Stimulated activated CD4-positive, alpha-beta T cell treated with anti-CD3 and anti-CD28 coated beads, Interleukin-2, amount 100 ng/mL, for 4 hours (primary cell): ENCODE measurements at places on chromosomes 1 and 21.
A peak's percentile ranks its signal among the peaks of the same experiment; 100 is the strongest.

DNA sequence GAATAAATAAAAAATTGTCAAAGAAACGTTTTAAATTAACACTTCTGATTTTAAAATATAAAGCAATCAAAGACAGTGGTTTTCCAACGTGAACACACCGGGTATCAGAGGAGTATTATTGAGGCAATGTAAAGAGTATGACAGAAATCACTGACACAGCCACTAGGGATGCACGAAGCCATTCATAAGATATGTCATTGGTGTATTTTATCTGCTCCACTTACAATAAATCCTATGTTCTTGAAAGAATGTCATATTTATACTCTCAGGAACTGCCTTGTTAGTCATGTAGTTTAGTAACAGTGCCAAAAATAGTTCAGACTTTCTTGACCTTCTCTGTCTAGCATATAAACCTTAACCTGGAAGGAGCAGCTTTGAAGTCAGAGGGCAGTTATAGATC lies 835.0 kb upstream of the NCAM2 start:
- DNase-seq = no peak

- DNase-seq = no peak
Measured at GRCh38 chr1:70288166-70288565, 66.4 kb downstream of the ANKRD13C start.

DNA sequence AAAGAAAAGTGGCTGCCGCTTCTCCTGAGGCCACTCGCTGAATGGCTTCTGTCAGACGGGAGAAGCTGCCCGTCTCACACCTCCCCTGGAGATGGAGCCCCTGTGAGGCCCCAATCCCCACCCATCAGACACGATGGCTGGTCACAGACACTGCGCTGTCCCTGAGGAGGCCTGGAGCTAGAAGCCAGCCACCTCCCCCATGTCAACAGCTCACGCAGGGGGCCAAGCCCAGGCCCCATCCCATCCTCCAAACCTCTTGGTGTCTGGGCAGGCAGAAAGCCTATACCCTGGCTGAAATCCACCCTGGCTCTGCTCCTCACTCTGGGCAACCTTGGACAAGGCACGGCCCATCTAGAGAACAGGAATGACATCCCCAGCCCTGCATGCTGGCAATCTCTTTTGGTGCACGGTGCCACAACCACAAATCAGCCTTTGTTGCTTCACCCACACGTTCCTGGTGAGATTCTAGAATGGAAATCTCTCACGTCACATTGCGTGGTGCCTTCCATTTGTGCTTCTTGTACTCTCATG lies 273.9 kb upstream of the VAMP3 start:
- no peak for DNase-seq

- DNase-seq = no peak
Measured at GRCh38 chr1:231724876-231725647, 98.5 kb downstream of the DISC1 start.

GRCh38 chr1:171217658-171218443 lies 30.4 kb upstream of the FMO1 start:
- DNase-seq = no peak

- DNase-seq = no peak
Measured at GRCh38 chr1:4693891-4694290, 39.5 kb downstream of the AJAP1 start.

DNA sequence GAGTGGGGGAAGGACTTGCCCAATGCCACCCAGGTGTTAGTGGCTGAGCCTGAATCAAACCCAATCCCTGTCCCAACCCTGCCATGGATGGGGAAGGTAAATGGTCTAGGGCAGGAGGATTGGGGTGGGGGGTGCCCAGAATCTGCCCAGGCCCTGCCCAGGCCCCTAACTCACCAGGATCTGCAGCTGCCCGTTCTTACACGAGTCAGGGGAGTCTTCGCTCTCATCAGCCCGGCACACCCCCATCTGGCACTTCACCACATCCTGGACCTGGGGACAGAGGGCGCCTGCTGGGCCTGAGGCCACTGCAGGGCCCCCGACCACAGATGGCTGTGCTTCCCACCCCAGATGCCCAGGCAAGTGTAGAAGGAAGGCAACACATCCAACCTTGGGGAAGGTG lies 28.5 kb upstream of the COL16A1 start:
- DNase-seq = no peak

DNA sequence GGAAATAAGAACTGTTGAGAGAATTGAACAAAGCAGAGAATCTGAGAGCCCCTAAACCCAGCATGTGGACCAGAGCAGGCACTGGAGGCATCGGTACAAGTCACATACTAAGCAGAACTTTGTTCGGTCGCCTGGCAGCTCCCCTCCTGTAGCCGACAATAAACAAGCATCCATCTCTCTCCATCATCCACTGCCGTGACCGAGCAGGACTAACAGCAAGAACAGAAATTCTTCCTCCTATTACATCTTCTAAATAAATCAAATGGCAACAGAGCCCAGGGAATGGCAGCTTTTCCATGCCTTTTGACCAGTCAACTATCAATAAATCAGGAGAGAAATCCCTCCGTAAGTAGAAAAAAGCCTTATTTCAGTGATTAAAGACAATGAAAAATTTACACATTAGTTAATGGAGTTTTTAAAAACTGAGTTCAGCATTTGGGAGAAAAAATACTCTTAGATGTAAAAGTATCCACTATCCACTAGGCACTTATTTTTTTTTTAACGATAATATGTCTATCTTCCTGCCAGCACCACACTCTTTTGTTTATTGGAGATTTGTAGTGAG lies 36.5 kb downstream of the PTPN14 start:
- DNase-seq = no peak

DNA sequence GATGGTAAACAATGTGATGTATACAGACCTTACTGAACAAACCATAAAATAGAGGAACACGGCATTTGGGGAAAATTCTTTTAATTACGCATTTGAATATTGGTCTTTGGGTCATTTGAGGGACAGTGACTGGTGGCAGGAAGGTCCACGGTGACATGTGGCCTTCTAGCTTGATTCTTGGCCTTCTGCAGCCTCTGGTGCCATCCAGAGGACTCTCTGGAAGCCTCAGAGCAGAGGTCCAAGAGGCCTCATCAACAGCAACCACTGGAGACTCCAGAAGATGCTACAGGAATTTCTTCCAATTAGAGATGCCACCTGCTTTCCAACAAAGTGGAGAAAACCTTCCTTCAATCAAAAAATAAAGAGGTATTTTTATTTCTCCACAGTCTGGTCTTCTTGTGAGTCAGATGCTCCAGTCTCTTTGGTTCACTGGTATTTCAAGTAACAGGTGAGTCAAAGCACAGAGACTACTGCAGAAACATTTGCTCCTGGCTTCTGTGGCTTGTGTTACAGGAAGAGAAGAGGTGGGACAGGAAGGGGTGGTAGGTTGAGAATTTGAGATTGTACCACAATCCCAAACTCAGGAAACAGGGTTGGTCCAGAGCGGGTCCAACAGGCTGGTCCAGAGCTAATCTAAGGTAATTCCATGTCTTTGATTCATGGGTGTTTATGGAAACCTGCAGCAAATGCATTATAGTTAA lies 2.7 kb upstream of the F5 start:
- peak; percentile 24 for DNase-seq

DNA sequence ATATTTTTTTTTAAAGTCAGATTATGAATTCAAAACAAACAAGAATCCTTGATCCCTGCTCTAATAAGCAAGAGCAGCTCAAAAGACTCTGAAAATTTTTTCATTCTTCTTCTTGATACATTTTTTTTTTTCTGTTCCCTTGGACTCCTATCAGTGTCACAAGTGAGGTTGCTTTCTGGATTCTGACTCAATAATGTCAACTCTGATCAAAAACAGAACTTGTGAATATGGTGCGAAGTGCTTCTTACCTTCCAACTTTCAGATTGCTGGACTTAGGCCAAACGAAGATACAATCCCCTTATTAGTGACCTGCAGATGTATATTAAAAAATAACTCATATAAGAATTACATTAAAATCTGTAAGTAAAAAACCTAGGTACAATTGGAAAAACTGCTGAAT lies 136.1 kb downstream of the GPATCH2 start:
- DNase-seq = no peak

- DNase-seq = no peak
Measured at GRCh38 chr1:147579532-147579931, 38.2 kb downstream of the BCL9 start.

DNA sequence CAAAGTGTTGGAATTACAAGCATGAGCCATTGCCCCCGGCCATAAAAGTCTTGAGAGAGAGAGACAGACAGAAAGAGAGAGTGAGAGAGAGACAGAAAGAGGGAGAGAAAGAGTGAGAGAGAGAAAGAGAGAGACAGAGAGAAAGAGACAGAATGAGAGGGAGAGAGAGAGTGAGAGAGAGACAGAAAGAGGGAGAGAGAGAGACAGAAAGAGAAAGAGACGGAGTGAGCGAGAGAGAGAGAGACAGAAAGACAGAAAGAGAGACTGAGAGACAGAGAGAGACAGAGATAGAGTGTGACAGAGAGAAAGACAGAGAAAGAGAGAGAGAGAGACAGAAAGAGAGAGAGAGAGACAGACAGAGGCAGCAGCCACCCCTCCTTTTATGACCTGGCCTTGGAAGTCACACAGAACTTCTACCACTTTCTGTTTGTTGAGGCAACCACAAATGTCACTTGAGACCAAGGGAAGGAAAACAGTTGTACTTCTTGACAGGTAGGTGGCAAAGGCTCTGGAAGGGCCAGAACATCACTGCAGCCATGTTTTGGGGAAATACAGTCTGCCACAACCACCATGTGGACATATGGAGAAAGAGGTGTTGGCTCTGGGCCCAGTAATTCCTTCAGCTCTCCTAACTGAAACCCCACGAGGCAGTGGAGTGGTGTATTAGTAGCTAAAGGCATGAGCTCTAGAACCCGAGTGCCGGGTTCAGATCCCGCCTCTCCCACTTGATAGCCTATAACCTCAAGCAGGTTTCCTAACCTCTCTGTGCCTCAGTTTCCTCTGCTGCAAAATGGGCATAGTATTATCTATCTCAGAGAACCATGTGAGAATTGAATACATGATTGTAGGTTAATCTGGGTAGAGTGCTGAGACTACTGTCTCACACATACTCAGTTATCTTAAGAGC lies 50.6 kb downstream of the TNFRSF8 start:
- no peak for DNase-seq

- DNase-seq = no peak
Measured at GRCh38 chr1:24705260-24706073, 39.8 kb upstream of the CLIC4 start.

GRCh38 chr1:212635141-212635631 lies 26.6 kb downstream of the ATF3 start:
- DNase-seq = no peak

DNA sequence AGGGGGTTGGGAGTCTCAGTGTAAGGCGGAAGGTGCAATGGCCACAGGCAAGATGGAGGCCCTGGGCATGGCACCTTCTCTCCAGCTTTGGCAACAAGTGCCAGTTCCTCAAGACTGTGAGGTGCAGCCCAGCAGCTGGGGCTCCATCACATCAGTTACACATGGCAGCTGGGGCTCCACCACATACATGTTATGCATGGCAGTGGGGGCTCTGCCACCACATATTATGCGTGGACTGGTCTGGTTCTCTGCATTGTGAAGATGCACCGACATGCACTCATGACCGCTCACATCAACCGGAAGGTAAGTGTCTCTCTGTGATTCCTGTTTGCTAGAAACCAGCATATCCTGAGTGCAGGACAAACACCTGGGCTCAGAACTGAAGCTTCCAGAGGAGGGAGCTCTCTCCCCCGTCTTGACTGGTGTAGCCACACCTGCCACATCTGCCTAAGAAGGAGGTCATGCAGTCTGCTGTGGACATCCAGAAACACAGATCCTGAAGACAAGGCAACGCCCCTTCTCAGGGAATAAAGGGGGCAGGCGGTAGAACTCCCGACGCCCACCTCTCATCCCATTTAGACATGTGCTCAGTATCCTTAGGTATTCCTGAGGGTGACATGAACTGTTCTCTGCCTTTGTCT lies 104.1 kb upstream of the TMPRSS2 start:
- no peak for DNase-seq

- no peak for DNase-seq
Measured at GRCh38 chr1:89567797-89568196, 43.2 kb downstream of the LRRC8B start.

- DNase-seq = no peak
Measured at GRCh38 chr1:227937031-227937837, 10.5 kb downstream of the WNT9A start.

- DNase-seq = no peak
Measured at GRCh38 chr1:114319418-114319817, 165.7 kb upstream of the SYT6 start.

DNA sequence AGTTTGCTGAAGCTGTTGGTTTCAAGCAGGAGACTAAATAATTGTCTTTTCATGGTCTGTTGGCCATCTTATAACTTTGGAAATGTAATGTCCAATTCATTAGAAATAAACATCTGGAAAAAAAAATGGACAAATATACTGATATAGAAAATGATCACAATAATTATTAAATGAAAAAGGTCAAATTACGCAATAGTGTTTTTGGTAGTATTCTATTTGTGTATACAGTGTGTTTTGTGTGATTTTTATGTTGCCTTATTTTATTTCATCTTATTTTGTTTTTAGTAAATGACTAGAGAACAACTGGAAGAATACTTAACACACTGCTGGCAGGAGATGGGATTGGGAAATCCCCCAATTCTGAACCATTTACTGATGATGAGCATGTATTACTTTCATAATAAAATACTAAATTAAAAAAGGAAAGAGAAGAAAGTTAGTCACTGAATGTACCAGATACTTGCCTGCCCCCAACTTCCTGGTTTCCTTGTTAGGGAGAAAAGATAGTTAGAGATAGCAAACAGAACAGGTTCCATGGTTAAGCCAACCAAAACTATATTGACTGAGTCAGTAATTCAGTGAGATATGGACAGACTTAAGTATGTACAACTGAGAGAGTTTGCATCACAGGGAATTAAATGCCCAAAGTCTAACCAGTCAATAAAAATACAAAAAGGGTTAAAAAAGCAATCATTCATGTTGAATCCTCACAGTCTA lies 24.0 kb upstream of the SAMD13 start:
- no peak for DNase-seq

GRCh38 chr1:1171546-1172340 lies 1.9 kb upstream of the TTLL10 start:
- DNase-seq = no peak

GRCh38 chr21:45177039-45177438 lies 102.7 kb downstream of the ADARB1 start:
- DNase-seq = no peak

DNA sequence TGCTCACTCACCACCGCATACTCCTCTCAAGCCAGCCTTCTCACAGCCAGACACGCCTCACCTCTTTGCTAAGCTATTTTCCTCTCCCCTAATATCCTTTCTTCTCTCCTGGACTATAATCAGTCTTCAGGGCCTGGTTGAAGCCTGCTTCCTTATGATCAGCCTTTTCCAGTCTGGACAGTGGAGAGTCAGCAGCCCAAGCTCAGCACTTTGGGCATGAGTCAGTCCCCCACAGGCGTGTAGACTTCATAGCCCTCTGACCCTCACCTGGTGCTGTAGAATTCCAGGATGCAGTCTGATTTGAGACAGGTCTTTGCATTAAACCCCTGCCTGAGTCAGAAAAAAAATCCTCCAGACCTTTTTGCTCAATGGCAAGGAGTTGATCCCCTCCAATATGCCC lies 2.5 kb downstream of the HPCAL4 start:
- no peak for DNase-seq

DNA sequence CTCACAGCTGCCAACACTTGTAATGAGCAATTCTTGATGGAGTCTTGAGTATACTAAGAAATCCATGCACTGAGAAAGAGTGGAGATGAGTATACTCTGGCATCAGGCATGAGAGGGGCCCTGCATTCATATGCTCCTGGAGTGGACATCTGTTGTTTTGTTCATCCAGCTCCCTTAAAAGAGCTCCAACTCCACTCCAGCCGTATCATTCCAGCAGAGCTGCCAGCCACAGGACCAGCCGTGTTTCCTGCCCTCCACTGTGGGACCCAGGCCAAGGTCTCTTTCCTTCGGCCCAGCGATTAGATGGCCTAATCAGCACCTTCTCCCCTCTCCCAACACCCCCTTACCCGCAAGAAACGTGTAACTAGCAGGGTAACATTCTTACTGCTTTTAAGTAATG lies 144.5 kb downstream of the OMA1 start:
- no peak for DNase-seq
